ENCODE measurements at places on chromosomes 2 and 18. TPM values are rescaled to one million over a fixed set of nuclear protein-coding genes. Genes with fewer than 3 reads are reported as not detected.

Gene UGT1A3
- total RNA-seq: 0.64 TPM

- no peak overlapping the region for H3K27ac ChIP-seq
- no peaks in the 10 kb centered on the region for H3K36me3 ChIP-seq
- no peaks in the 10 kb centered on the region for H3K4me1 ChIP-seq
Measured at GRCh38 chr2:47272031-47272864, 117.1 kb upstream of the STPG4 start.

Gene COX7A2L
- 170 TPM for total RNA-seq

DNA sequence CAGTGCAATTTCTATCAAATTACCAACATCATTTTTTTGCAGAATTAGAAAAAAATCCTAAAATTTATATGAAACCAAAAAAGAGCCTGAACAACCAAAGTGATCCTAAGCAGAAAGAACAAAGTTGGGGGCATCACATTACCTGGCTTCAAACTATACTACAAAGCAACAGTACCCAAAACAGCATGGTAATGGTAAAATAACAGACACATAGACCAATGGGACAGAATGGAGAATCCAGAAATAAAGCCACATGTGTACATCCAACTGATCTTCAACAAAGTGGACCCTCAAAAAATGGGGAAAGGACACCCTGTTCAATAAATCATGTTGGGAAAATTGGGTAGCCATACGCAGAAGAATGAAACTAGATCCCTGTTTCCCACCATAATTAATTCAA lies 245.7 kb upstream of the CTAGE1 start:
- H3K27me3 ChIP-seq: no peaks in the 10 kb centered on the region
- H3K36me3 ChIP-seq: no peaks in the 10 kb centered on the region
- no peak overlapping the region for H3K4me3 ChIP-seq
- DNase-seq: no peak

DNA sequence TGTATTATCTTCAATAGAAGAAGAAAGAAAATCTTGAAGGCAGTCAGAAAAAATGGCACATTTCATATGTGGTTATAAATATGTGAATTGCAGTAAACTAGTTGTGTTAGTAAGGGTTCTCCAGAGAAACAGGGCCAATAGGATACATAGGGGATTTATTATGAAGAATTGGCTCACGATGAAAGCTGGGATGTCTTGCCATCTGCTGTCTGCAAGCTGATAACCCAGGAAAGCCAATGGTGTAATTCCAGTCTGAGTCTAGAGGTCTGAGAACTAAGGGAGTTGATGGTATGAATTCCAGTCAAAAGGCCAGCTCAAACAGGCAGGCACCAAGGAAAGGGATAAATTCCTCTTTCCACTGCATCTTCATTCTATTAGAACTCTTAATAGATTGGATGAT lies 362.4 kb downstream of the KCNJ3 start:
- no peak for DNase-seq
- H3K27me3 ChIP-seq: no peaks in the 10 kb centered on the region
- H3K36me3 ChIP-seq: no peaks in the 10 kb centered on the region

Gene UBR3
- 89.9 TPM for total RNA-seq

Gene PTCD3
- total RNA-seq: 95.1 TPM

- DNase-seq: peak; percentile 72
- no peaks in the 10 kb centered on the region for H3K27me3 ChIP-seq
- H3K4me3 ChIP-seq: no peak overlapping the region
- peaks cover 41% of the 10 kb centered on the region for H3K4me1 ChIP-seq
- H3K36me3 ChIP-seq: no peaks in the 10 kb centered on the region
Measured at GRCh38 chr18:13541621-13542519, 184.5 kb downstream of the FAM210A start.

Gene IL36RN
- not detected for total RNA-seq

Gene LRRC30
- not detected for total RNA-seq

DNA sequence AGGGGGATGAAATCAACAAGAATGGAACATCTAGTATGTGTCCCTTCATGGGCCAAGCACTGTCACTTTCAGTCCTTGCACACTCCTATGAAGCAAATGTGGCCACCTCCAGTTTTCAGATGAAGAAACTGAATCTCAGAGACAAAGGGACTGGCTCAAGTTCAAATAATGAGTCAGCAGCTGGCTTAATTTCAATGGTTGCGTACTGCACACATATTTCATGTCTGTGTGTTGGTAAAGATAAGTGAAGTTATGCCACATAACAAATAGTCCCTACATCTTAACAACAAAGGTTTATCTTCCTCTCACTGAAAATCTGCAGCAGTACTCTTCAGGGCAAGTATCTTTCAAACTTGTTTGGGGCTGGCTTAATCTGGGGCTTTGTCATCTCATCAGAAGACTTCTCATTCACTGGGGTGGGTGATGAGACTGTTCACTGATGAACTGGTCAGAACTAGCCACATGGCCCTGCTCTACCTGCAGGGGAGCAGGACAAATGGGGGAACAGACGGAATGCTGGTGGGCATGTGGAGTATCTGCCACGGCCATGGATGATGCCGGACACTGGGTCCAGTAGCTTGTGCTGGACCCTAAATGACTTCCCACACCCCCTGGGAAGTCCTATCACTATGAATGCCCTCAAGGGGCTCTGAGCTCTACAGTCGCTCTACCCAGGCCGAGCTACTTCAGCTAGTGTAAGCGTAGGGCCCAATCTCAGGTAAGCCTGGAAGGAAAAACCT lies 263.2 kb downstream of the CYP26B1 start:
- H3K27me3 ChIP-seq: no peaks in the 10 kb centered on the region
- H3K4me1 ChIP-seq: no peaks in the 10 kb centered on the region
- no peak for DNase-seq
- H3K27ac ChIP-seq: no peak overlapping the region
- no peaks in the 10 kb centered on the region for H3K36me3 ChIP-seq
- no peak overlapping the region for H3K4me3 ChIP-seq

DNA sequence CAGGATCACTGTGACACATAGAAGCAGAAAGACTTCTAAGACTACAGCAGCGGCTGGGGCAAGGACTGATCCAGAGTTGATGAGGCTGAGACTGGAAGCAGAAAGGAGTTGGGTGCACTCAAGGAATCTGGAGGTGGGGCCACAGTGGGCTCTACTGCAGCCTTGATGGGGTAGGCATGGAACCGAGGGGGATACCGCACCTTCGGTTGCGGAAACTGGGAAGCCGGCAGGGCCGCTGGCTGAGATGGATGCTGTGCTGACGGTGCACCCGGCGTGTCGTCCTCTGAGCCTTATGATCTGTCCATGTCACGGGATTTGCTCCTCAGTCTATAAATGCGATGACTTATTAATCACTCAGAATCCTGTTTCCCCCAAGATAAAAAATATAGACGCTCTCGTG lies 473.5 kb upstream of the MYT1L start:
- H3K4me3 ChIP-seq: no peak overlapping the region
- H3K27ac ChIP-seq: no peak overlapping the region
- no peaks in the 10 kb centered on the region for H3K4me1 ChIP-seq
- DNase-seq: no peak
- no peaks in the 10 kb centered on the region for H3K36me3 ChIP-seq
- H3K27me3 ChIP-seq: no peaks in the 10 kb centered on the region

GRCh38 chr2:231409776-231410175 lies 14.3 kb downstream of the B3GNT7 start:
- H3K27ac ChIP-seq: no peak overlapping the region
- H3K4me3 ChIP-seq: no peak overlapping the region
- no peaks in the 10 kb centered on the region for H3K4me1 ChIP-seq
- H3K27me3 ChIP-seq: no peaks in the 10 kb centered on the region

Gene TRABD2A
- total RNA-seq: 10.3 TPM

Gene PARD3B
- total RNA-seq: 14.7 TPM

Gene CEP192
- 37.3 TPM for total RNA-seq

GRCh38 chr2:21382701-21383520 lies 259.1 kb downstream of the TDRD15 start:
- H3K27ac ChIP-seq: no peak overlapping the region
- no peak for DNase-seq
- H3K4me3 ChIP-seq: no peak overlapping the region
- no peaks in the 10 kb centered on the region for H3K27me3 ChIP-seq
- no peaks in the 10 kb centered on the region for H3K36me3 ChIP-seq

DNA sequence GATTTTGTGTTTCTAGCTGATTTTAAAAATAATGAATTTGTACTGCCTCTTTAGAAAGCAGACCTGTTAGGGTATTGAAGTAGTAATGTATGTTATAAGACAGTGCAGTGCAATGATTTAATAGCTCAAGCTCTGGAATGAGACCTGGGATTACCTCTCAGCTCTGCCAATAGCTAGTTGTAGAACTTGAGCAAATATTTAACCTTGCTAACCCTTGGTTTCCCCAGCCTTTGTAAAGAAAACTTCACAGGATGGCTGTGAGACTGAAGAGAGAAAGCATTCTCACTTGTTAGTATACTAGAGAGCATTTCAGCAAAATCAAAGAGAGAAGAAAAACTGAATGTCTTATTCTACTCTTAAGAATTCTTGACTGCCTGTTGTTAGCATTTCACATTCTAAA lies 293.9 kb downstream of the KIAA1328 start:
- H3K4me1 ChIP-seq: no peaks in the 10 kb centered on the region
- H3K27ac ChIP-seq: no peak overlapping the region
- no peak for DNase-seq
- H3K27me3 ChIP-seq: no peaks in the 10 kb centered on the region
- no peaks in the 10 kb centered on the region for H3K36me3 ChIP-seq
